AG20443 (cell line): ENCODE measurements at places on chromosomes 6 and 20.

- DNase-seq: no peak
Observed at GRCh38 chr6:139623372-139623771, 248.9 kb upstream of the CITED2 start.

GRCh38 chr20:22387452-22387851 is 196.9 kb downstream of the FOXA2 start:
- no peak for DNase-seq

DNA sequence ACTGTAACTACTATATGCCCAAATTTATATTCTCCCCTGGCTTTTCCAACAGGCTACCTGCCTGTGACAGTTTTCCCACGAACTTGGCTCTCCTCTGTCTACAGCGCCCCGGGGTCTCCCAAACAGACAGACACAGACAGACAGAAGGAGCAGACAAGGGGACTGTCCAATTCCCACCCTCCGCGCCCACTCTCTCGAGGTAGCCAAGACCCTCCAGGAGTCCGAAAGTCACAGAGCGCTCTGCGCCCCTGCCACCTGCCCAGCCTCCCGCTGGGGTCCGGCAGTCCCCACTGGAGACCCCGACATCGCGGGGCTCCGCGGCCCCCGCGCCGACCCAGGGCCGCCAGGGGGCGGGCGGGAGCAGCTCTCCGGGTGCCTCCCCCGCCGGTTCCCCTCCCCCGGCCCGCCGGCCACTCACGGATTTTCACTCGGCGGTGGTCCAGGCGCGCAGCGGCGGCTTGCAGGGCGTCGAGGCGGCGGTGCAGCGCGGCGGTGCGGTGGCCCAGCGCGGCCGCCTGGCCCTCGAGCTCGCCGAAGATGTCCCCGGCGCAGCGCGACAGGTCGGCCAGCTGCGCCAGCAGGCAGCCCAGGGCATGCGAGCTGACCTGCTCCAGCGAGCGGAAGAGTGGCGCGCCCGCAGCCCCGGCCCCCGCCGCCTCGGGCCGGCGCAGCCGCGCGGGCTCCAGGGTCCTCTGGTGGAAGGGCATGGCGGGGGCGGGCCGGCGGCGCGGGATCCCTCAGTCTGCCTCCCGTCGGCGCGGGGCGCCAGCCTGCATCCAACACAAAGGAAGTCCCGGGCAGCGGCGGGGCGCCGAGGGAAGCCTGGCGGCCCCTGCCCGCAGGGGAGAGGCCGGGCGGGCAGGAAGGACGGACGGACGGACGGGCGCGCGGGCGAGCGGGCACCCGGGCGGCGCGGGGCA is 81.3 kb upstream of the CCDC28A start:
- peak; percentile 96 for DNase-seq

DNA sequence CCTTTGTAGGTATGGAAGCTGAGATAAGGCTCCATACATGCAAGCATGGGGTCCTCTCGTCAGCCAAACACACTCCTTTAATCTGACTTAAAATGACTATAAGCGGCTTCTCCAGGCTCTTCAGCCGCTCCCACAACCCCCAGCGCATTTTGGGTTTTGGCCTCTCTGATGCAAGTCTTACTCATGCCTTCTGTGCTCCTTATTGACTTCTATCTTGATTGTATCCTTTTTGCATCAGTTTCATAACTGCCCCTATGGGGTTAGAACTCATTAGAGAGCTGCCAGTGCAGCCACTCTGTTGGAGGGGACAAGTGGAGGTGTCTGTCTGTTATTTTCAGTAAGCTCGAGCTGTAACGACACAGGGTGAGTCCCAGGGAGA is 70.1 kb upstream of the TAB2 start:
- no peak for DNase-seq

- no peak for DNase-seq
Observed at GRCh38 chr6:161792851-161793493, 519.1 kb upstream of the AGPAT4 start.
